AG08396 (cell line): ENCODE measurements at places on chromosomes 7 and 10.

GRCh38 chr10:117133273-117134055 is 4.6 kb downstream of the VAX1 start:
- DNase-seq = no peak

GRCh38 chr10:105579112-105579511 is 938.0 kb downstream of the SORCS3 start:
- no peak for DNase-seq

DNA sequence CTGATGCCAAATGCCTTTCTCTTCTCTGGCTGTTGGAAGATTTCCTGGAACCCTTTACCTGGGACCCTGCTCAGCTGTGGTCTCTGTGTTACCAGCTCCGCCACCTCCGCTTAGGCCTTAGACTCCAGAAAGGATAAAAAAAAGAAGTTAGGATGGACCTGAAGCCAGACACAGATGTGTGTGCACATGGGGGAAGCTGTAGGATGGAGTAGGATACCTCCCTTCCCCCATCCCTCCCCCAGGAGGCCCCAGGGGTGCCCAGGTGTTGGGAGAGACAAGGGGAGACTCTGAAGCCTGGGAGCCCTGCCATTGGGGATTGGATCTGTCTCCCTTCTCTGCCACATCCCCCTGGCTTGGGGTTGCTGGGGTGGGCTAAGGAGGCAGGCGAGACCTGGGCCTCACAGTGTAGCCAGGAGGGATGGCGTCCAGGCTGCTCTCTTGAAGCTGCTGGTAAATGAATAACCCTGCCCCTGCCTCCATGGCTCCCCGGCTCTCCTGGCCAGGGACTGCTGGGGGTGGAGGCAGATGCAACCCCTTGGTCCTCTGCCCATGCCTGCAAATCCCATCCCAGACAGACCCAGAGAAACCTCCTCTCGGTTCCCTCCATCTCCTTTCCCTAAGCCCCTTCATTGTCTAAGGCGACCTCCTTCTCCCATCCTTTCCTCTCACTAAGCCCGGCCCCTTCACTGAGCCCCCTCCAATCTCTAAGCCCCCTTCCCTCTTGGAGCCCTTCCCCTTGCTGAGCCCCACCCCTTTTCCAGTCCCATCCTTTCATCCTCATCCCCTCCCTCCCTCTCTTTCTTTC is 8.0 kb downstream of the CLDN3 start:
- DNase-seq = no peak

GRCh38 chr10:49307921-49308320 is 9.0 kb downstream of the C10orf71 start:
- DNase-seq = no peak

DNA sequence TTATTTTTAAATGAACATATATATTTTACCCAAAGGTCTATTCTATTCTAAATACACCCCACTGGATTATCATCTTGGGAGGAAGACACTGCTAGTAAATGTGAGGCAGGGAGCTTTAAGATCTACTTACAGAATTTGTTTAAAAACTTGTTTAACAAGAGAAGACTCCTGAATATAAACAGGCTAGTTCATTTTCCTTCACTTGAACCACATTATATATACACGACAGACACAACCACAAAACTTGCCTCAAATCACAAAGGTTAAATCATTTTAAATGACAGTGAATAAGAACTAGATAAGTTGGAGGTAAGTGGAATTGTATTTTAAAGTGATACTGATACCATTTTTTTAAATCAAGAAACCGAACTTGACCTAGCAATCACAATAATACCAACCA is 109.2 kb downstream of the ATE1 start:
- DNase-seq = no peak

DNA sequence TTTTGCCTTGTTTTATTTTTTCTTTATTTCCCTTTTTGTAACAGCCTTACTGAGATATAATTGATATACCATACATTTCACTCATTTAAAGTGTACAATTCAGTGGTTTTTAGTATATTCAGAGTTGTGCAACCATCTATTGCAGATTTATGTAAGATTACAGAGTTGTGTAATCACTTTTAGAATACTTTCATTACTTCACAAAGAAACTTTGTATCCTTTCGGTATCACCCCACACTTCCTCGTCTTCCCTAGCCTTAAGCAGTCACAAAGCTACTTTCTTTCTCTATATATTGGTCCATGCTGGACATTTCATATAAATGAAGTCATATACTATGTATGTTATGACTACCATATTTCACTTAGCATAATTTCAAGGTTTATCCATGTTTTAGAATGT is 74.6 kb downstream of the ATRNL1 start:
- DNase-seq = no peak

GRCh38 chr10:102796407-102797176 is 40.6 kb downstream of the CYP17A1 start:
- DNase-seq = peak; percentile 59

- DNase-seq = no peak
Measured at GRCh38 chr10:7551289-7551688, 115.5 kb downstream of the ITIH5 start.

- DNase-seq = no peak
Measured at GRCh38 chr10:79375321-79376077, 28.2 kb downstream of the PPIF start.

DNA sequence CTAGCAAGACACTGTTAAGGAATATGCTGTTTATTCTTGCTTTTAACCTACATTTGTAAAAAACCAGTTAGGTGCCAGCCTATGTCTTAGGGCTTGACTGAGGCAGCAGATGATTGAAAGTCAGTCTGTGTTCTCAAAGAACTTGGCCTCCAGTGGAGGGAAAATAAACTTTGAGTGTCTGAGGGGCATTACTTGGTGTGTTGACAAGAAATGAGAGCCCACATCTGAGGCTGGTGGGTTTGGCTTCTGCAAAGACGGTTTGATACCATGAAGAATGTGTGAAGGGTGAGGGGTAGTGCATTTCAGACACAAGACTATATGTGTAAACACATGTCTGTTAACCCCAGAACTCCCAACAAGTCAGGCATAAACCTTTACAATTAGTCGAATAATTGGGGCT is 28.5 kb downstream of the CCSER2 start:
- no peak for DNase-seq

GRCh38 chr7:6359021-6359420 is 86.6 kb upstream of the CYTH3 start:
- no peak for DNase-seq
